ENCODE measurements at places on chromosomes 12 and 14.

- DNase-seq, result no peak
Observed at GRCh38 chr14:29548948-29549370, 378.7 kb downstream of the PRKD1 start.

GRCh38 chr14:53915364-53916014, 41.1 kb downstream of the BMP4 start:
- no peak for DNase-seq

DNA sequence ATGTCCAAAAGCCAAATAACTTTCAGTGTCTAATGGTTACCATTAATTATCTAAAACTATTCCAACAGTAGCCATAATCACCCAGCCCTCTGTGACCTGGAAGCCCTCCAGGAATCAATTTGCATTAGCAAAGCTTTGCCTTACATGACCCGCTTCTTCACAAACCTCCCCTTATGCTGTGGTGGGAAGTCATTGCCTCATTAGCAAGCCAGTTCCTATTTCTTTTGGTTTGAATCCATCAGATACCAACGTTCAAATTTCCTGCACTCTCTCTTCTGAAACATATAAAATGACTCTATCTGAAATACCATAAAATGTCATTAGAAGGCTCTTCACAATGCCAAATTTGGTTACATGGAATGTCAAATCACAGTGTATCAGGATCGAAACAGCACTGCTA, 268.3 kb upstream of the PRKD1 start:
- DNase-seq, result no peak

DNA sequence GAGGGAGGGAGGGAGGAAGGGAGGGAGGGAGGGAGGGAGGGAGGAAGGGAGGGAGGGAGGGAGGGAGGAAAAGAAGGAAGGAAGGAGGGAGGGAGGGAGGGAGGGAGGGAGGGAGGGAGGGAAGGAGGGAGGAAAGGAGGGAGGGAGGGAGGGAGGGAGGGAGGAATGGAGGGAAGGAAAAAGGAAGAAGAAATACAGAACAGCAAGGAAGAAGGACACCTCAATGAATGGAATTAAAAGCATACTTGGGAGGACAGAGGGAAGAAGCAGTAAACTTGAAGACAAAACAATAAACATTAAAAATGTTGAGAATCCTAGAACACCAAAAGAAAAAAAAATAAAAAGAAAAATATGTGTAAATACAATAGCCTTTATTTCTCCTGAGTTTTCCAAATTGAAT, 6.2 kb downstream of the OR4Q2 start:
- no peak for DNase-seq

- no peak for DNase-seq
Observed at GRCh38 chr12:88308825-88309224, 166.7 kb downstream of the TMTC3 start.

- DNase-seq, result no peak
Observed at GRCh38 chr14:31921721-31922120, 155.4 kb upstream of the ARHGAP5 start.

GRCh38 chr12:59597385-59597781, 1.6 kb downstream of the SLC16A7 start:
- no peak for DNase-seq

DNA sequence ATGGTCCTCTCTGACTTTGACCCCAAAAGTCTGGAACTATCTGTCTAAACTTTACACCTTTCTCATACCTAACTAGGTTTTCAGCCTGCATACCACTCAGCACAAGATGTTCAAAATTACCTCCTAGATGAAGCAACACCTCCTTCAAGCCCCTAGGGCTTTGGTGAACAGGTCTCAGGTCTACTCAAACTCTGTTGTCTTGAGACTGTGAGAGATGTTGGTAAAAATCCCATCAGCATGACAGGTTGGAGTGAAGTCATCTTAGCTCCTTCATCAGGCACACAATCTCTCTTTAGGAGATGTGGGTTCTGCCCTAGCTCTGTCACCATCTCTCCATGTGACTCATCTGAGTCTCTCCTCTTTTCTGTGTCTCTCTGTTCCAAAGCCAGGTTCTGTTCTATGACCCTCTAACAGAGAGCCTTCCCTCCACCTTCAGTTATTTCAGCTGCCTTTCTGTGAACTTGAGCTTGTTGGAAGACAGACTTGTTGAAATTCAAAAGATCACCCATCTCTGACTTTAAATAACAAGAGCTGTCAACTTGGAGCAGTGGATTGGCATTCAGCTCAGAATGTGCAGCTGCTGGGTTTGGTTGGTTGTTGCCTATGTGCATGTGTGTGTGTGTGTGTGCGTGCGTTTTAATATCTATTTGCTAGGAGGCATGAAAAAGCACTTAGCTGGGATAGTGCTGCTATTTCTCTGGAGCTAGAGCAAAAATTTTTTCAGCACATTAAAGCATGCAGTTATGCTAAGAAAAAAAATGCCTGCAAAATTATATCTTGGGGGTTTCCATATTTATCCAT, 130.7 kb downstream of the CRACR2A start:
- no peak for DNase-seq

DNA sequence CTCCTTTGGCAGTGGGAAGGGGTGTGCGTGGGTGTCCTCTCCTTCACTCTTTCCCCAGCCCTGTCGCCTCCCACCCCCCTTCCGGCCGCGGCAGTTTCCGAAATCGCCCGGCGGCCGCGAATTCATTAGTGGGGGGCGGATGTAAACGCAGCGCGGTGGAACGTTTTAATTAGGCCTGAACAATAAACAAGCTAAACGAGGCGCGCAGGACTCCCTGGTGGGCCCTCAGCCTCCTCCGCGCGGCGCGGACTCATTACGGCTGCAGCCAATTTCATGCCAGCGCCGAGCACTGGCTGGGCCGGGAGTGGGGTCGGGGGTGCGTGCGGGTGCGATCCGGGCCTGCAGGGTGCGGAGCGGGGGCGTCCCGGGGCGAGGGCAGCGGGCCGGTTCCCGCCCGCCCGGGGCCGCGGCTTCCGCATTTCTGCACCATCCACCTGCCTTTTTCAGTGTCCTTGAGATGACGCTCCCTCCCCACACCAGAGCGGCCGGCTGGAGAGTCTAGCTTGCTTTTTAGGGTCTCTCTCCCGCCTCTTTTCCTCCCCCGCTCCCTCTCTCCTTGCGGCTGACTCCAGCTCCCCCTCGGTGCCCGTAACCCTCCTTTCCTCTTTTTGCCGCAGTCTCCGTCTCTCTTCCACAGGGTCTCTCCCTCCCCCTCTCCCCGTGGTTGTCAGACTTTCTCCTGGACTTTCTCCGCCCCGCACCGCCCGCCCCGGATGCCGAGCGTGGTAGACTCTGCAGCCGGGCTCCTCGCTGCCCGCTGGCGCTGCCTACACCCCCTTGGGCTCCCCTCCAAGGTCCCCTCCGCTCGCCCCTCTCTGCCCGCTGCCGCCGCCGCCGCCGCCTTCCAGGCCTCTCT, at the start of gene CISTR:
Gene CISTR (minus strand): TSS at position 644 of the 856 bp plus-strand sequence.
- DNase-seq, result peak; percentile 66

DNA sequence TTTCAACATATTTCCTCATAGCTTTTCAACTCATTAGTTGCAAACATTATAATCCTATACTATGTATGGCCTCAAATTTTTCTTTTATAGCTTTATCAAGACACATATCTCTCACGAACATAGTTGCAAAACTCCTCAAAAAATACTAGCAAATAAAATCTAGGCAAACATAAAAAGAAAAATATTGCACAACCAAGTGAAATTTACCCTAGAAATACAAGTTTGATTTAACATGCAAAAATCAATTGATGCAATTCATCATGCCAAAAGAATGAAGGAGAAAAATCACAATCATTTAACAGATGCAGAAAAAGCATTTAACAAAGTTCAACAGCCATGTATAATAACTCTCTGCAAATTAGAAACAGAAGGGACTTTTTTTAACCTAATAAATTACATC, 33.3 kb upstream of the KCNH5 start:
- no peak for DNase-seq

DNA sequence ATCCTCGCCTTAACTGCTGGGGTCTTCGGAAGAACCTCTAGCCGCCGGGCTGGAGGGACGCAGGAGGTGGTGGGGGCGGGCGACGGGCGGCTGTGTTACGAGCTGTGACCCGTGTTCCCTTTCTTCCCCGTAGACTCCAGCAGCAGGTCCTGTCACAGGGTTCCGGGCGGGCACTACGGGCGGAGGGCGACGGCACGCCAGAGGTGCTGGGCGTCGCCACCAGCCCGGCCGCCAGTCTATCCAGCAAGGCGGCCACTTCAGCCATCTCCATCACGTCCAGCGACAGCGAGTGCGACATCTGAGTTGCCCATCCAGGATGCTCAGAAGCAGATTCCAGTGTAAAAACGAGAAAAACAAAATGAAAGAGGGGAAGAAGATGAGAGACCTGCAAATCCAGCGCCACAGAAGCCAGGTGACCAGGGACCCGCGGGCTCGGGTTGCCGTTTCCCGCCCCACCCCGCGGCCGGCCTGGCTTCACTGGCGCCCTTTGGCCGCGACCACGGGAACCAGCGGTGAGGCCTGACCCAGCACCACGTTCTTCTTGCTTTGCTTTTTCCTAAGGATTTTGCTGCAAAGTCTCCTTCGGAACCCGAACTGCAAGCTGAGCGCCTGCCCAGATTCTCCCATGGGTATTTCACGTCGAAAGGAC, 2.1 kb downstream of the SIX6 start:
- DNase-seq, result no peak

- no peak for DNase-seq
Observed at GRCh38 chr12:49403971-49404450, 36.7 kb downstream of the SPATS2 start.

- DNase-seq, result peak; percentile 54
Observed at GRCh38 chr12:10739157-10740118, 16.3 kb upstream of the YBX3 start.

DNA sequence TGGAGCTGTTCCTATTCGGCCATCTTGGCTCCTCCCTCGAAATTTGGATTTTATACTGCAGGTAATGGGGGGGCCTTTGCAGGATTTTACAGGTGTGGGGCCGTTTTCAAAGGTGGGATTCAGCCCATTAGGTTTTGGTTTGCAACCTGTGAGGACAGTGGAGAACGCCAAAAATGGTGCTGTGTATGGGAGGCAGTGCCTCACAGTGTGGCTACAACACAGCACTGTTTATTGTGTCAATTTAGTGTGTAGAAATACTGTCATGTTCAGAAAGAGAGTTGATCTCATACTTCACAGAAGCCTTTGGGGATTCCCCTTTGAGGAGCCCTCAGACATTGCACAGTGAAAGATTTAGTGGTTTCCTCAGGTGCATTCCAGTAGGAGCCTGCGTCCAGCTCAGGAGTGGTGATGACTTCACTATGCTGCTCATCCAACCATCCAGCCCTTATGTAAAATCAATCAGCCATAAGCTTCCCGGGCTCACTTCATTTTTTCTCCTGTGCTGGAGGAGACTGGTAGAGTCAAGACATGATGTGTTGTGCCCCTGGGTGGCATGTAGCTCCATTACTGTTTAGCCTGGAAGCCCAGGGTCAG, 92.7 kb upstream of the PRMT8 start:
- no peak for DNase-seq

DNA sequence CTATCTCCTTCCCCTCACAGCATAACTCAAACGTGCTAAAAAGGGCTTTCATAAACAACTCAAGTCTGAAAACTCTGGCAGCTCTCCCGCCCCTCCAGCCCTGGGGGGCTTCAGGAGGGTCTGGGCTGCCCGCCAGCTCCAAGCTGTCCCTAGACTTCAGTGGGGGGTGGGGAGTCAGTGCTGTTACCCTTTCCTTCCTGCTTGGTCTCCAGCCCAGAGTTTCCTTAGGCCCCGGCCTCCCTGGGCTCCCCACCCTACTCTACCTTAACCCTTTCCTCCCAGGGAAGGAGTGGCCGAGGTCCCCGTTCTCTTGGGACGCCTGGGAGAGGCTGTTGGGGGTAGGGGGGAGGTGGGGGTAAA, 530 bp upstream of the NYNRIN start:
- DNase-seq, result no peak

DNA sequence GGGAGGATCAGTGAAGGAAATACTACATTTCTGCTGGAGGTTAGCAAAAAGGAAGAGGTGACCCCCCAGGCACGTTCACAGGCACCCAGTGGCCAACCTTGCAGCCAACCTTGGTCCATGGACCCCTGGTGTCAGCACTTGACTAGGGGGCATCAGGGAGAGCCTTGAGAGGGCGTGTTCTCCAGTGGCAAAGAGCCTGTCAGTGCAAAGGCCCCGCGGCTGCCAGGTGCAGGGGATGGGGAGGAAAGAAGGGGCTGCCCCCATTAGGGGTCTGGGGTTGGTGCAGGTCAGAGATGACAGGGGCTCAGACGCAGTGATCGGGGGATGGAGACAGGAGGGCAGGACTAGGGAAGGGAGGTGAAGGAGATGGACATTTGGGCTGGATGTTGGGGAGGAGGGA, 22.7 kb upstream of the ULK1 start:
- no peak for DNase-seq

DNA sequence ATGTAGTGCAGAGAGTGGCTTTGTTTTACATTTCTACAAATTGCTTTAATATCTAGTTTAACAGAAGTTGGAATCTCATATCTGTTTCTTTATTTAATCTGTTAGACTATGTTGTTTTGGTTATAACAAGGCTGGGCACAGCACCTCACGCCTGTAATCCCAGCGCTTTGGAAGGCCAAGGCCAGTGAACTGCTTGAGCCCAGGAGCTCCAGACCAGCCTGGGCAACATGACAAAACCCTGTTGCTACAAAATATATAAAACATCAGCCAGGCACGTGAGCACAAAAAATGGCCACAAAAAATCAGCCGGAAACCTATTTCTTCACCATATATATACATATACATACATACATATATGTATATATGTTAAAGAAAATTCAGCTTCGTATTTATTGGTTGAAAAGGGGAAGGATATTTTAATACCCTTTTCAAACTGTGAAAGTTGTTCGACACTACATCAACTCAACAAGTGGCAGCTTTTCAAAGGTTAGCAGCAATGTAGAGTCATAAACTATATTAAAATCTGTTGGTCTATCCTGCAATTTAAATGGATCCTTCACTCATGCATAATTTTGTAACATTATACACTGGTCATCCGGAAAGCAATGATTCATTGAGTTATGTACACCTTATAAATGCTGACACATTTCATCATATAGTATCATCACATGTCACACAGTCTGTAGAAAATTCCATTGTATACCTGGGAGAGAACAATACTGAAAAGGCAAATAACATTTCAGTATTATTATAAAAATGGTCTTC, 7.1 kb downstream of the NR2C1 start:
- no peak for DNase-seq

- no peak for DNase-seq
Observed at GRCh38 chr12:41683023-41683422, 461.7 kb downstream of the GXYLT1 start.

GRCh38 chr12:62210422-62210821, 49.8 kb upstream of the USP15 start:
- no peak for DNase-seq

GRCh38 chr14:65228436-65228835, 126.1 kb upstream of the MAX start:
- DNase-seq, result no peak

DNA sequence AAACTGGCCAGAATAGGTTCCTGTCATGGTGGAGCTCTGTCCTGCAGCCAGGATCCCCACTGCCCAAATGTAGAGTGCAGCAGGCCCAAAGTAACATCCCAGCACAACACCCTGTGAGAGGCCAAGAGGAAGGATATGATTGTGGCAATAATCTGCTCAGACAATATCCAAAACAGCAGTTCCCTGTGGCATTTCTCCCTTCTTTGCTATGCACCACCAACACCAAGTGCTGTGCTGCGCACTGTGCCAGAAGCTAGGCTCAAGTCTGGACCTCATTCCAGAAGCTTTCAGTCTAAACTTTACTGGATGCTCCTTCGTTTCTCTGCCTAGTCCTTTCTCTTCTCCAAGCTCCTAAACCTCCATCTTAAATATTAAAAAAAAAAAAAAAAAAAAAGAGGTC, 33.4 kb downstream of the SLC11A2 start:
- DNase-seq, result no peak

All from islet precursor cell (in vitro differentiated cells).